ENCODE measurements at places on chromosomes 1 and 21. TPM values are rescaled to one million over a fixed set of nuclear protein-coding genes. Genes with fewer than 3 reads are reported as not detected.
A peak's percentile ranks its signal among the peaks of the same experiment; 100 is the strongest.

DNA sequence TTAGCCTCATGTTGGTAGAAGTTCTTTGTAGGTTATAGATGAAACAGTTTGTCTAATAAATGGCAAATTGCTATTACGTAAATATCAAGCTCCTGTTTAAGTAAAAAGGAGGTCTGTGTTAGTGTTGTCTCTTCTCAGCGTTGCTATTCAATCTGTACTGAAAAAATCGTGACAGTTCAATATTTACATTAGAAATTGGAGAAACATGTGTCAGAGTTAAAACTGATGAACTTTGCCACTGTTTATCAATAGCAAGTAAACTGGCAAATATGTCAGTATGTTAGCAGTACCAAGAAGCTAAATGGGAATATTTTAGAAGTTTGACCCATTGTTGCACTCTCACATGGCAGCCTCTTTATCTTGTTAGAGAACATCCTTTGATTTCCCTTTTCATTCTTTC is 218.5 kb downstream of the GPR52 start:
- H3K4me3 ChIP-seq: no peak overlapping the region
- no peaks in the 10 kb centered on the region for H3K4me1 ChIP-seq
- H3K27me3 ChIP-seq: no peaks in the 10 kb centered on the region
- DNase-seq: no peak
- no peak overlapping the region for H3K27ac ChIP-seq

DNA sequence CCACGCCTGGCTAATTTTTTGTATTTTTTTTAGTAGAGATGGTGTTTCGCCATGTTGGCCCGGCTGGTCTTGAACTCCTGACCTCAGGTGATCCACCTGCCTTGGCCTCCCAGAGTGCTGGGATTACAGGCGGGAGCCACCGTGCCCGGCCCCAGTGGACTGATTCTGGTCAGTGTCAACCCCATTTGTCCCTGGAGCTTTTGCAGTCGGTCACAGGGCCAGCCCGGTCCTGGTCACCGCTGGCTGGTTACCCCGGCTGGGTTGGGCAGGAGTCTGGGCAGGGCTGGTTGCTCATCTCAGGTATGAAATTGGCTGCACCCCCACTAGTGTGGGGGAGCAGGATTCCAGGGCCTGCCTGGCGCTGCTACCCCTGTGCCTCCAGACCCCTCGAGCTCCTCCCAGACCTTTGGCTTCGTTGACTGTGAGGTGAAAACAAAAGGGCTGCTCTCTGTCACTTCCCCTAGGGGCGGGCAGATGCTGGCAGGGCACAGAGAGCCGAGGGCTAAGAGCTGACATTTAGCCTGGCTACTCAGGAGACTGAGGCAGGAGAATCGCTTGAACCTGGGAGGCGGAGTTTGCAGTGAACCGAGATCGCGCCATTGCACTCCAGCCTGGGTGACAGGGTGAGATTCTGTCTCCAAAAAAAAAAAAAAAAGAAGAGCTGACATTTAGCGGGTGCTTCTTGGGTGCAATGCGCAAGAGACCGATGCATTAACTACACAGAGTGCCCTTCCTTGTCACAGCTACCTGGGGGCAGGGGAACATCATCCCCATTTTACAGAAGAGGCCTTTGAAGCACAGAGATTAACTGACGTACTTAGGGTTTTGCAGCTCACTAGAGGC is 10.6 kb downstream of the TNFRSF1B start:
- DNase-seq: no peak
- H3K4me3 ChIP-seq: no peak overlapping the region
- H3K27me3 ChIP-seq: no peaks in the 10 kb centered on the region
- no peaks in the 10 kb centered on the region for H3K36me3 ChIP-seq
- H3K4me1 ChIP-seq: peaks cover 99% of the 10 kb centered on the region

DNA sequence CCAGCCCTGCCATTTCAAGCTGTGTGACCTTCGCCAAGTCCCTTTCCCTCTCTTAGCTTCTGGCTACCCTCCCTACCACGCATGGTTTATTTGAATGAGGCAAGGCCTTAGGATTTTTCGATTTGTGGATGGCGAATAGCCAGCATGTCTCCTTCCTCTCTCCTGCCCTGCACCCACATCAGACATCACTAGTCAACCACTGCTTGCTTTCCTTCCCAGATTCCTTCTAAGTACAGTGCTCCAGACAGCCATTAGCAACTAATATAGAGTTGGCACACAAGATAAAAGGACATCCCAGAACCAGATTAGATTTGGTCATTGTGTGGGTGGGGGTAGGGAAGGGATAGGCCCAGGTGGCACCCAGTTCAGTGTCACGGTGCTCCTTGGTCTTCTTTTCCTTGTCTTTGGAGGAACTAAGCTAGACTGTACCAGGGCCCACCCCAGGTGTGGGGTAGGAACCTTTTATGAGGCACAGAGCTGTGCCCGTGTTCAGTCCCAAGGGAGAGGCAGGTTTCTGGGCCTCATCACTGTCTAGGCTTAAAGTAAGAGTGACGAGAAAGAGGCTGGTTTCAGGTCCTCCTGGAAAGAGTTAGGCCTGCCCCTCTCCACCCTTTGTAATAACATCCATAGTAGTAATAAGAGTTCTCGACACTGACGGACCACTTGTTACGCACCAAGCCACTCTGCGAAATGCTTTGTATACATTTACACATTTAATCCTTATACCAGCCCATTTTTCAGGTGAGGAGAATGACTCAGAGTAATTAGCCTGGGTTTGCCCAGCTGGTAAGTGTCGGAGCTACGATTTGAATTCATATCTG is 8.6 kb downstream of the ALPL start:
- no peak for DNase-seq
- no peaks in the 10 kb centered on the region for H3K4me1 ChIP-seq
- no peaks in the 10 kb centered on the region for H3K36me3 ChIP-seq
- no peak overlapping the region for H3K4me3 ChIP-seq
- no peaks in the 10 kb centered on the region for H3K27me3 ChIP-seq

GRCh38 chr1:43232074-43232473 is 37.7 kb upstream of the TMEM125 start:
- peaks cover 36% of the 10 kb centered on the region for H3K4me1 ChIP-seq
- no peak overlapping the region for H3K27ac ChIP-seq
- no peak overlapping the region for H3K4me3 ChIP-seq

DNA sequence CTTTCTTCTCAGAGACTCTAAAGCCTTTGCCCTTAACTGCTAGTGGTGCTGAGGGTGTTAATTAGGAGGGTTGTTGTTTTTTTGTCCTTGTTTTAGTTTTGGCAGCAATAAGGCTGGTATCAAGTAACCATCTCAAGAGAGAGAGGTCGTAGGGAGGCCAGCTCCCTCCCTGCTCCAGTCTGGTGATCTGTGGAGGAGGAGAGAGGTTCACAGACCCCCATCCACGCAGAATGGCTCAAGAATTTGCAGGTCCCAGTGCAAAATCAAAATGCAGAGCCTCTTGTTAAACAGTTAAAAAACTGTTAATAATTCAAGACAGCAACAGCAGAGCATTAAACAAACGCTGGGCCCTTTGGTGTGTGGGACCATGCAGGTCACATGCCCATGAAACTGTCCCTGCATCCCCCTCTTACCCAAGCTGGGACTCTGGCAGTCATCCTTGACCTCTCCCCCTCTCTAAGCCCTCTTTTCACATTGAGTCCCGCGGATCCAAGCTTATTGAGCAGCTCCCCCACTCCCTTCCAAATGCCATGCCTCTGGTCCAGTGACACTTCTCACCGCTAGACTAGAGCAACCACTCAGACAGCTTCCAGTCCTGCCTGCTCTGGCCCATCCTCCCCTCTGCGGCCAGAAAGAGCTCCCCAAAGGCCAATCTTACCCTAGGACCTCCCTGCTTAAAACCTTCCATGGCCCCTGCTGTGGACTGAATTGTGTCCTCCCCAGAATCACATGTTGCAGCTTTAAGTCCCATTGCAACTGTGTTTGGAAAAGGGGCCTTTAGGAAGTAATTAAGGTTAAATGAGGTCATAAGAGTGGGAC is 47.7 kb upstream of the RPL11 start:
- H3K4me3 ChIP-seq: no peak overlapping the region
- DNase-seq: no peak
- H3K27me3 ChIP-seq: no peaks in the 10 kb centered on the region
- H3K4me1 ChIP-seq: peaks cover 9% of the 10 kb centered on the region

DNA sequence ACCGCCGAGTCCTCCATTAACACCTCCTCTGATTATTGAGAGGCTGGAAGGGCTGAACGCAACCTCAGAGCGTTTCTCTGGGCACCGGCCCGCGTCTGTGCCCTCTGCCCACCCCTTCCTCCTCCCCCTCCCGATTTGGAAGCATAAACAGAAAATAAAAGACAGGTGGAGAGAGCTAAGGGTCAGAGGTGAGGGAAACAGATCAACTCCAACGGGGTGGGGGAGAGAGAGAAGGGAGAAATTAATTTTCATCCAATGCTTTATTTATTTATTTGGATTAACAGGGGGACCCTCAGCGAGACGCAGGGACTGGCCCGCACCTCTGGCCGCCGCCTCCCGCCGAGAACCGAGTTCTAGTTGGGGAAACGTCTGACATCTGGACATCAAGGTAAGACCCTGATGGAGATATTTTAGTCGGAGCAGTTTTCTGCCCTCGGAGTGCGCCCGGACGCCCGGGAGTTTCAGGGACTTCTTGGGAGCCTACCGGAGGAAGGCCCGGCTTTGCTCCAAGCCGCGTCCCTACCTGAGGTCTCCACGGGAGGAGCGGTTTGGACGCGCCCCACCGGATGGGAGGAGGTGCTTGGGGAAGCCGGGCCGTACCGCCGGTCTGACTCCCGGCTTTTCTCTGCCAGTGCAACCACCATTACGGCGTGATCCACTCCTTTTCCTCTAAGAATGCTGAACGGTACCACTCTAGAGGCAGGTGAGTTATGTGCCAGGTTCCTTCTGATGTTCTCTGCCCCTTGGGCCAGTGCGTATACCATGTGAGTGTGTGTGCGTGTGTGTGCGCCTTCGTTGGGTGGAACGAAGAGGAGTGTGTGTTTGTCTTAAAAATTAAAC is 5.1 kb upstream of the LHX9 start:
- no peak overlapping the region for H3K27ac ChIP-seq
- DNase-seq: no peak
- H3K4me1 ChIP-seq: no peaks in the 10 kb centered on the region
- H3K4me3 ChIP-seq: peak overlapping the region; percentile 25

DNA sequence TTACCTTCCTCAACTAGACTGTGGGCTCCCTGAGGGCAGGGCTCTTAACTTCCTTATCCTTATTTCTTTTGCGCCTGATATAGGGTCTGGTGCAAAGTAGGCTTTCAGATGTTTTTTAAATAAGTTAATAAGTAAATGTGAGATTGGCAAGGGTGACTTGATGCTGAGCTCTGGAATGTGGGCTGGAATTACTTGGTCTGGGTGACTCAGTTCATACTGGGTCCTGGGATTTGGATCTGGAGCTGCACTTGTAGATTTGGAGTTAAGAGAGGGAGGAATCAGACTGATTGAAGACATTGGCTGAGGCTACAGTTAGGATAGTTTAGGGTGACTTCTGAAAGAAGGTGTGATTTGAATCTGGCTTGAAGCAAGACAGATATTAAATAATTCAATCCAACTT is 190.9 kb downstream of the GIPC2 start:
- no peak overlapping the region for H3K4me3 ChIP-seq
- H3K4me1 ChIP-seq: no peaks in the 10 kb centered on the region
- H3K36me3 ChIP-seq: no peaks in the 10 kb centered on the region
- DNase-seq: no peak
- no peaks in the 10 kb centered on the region for H3K27me3 ChIP-seq
- H3K27ac ChIP-seq: no peak overlapping the region

Gene KANK4
- 0.63 TPM for total RNA-seq

Gene SIPA1L2
- total RNA-seq: 57.1 TPM

Gene RHD
- total RNA-seq: not detected

All from right atrium auricular region (tissue), 2 donors.